ENCODE measurements at places on chromosomes 5 and 9.

- DNase-seq, result no peak
Observed at GRCh38 chr5:101664071-101664791, 631.9 kb downstream of the SLCO4C1 start.

- DNase-seq, result no peak
Observed at GRCh38 chr5:63743096-63743798, 219.0 kb downstream of the HTR1A start.

- DNase-seq, result no peak
Observed at GRCh38 chr5:68685863-68686262, 408.0 kb upstream of the SLC30A5 start.

- no peak for DNase-seq
Observed at GRCh38 chr5:123500471-123500870, 11.5 kb upstream of the CSNK1G3 start.

- DNase-seq, result no peak
Observed at GRCh38 chr9:30995956-30996738, 1388.3 kb upstream of the ACO1 start.

DNA sequence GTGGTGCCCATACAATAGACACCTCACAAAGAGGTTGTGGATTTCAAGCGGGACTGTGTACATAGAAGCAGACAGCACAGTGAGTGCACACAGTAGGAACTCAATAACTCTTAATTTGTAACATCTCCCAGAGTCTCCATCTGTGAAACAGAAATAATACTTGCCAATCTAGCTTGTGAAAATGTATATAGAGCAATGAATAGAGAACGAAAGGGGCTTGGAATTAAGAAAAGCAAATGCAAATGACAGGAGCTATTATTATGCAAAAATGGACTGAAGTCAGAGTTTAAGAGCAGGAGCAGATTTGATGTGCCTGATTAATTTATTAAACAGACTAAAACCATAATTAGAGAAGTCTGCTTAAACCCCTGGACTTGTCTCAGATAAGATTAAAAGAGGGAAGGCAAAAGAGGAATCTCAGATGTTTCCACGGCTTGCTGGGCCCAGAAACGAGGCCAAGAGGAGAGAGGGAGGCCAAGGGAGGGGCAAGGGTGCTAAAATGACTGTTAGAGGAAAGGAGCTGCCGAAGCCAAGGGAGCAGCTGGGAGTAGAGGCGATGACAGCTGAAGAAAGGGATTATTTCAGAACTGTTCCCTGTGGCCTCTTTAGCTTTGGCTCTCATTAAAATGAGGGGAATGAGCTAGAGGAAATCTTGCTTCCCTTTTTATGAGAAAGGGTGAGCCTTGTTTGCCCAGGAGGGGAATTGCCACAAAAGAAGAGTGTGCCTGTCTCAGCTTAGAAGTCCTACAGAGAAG is 72.1 kb downstream of the FEM1C start:
- DNase-seq, result no peak

- no peak for DNase-seq
Observed at GRCh38 chr9:93082841-93083411, 13.1 kb upstream of the CARD19 start.

GRCh38 chr5:80357671-80358070 is 37.9 kb downstream of the SPZ1 start:
- no peak for DNase-seq

GRCh38 chr5:74390822-74391221 is 249.7 kb downstream of the ENC1 start:
- no peak for DNase-seq

DNA sequence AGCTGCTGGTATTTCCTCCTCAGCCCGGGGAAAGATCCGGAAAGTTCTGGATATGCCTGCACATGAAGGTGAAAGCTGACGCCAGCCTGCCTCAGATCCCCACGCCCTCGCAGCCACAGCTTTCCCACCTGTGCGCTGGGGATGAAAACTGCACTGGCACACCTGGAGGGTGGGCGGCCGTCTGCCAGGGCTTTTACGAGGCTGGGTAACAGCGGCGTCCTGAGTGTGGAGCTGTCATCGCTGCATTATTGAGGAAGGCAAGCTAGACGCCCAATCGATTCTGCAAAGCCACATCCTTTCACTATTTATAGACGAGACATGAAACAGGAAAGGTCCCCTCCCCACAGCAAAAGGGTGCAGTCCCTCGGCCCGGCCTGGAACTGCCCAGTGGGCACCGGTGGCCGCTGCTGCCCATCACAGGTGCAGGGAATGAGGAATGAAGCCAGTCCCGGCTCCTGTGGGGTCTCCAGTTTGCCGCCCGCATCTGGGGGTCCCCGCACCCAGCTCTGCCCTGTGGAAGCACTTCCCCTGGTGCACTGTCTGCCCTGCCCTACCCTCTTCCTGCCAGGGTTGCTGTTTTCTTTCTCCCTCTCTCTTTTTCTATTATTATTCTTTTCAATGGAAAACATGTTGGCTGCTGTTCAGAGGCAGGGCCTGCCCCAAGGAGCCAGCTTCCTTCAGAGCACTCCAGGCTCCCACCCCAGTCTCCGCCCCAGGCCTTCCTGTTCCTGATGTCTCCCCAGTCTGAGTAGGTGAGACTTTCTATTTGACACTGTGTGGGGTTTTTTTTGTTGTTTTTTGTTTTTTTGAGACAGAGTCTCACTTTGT is 7.0 kb downstream of the NOTCH1 start:
- no peak for DNase-seq

- no peak for DNase-seq
Observed at GRCh38 chr9:5835808-5836207, 2.9 kb upstream of the ERMP1 start.

DNA sequence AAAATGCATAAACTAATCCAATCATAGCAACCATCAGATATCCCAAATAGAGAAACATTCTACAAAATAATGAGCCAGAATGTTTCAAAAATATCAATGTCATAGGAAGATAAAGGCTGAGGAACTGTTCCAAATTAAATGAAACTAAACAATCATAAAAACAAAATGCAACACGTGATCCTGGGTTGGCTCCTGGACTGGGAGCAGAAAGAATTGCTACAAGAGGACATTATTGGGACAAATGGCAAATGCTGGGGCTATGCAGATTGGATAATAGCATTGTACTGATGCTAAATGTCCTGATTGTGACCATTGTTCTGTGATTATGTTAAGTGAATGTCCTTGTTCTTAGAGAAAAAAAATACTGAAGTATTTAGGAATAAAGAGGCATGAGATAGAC is 54.2 kb upstream of the AKNA start:
- DNase-seq, result no peak

GRCh38 chr5:174183701-174184100 is 138.2 kb downstream of the NSG2 start:
- no peak for DNase-seq

- no peak for DNase-seq
Observed at GRCh38 chr5:178784391-178784790, 53.9 kb upstream of the ZNF354A start.

DNA sequence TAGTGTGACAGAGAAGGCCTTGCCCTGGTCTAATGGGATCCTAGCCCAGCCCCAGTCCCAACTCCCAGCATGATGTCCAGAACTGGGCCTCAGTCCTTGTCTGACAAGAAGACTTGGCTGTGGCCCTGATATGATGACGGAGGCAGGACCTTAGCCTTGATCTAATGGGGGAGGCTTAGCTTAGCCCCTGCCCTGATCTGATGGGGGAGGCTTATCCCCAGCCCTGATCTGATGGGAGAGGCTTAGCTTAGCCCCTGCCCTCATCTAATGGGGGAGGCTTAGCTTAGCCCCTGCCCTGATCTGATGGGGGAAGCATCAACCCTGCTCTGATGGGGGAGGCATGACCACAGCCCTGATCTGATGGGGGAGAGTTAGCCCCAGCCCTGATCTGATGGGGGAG is 3.7 kb downstream of the PKN3 start:
- no peak for DNase-seq

- DNase-seq, result no peak
Observed at GRCh38 chr9:127574072-127574993, 37.7 kb upstream of the STXBP1 start.

DNA sequence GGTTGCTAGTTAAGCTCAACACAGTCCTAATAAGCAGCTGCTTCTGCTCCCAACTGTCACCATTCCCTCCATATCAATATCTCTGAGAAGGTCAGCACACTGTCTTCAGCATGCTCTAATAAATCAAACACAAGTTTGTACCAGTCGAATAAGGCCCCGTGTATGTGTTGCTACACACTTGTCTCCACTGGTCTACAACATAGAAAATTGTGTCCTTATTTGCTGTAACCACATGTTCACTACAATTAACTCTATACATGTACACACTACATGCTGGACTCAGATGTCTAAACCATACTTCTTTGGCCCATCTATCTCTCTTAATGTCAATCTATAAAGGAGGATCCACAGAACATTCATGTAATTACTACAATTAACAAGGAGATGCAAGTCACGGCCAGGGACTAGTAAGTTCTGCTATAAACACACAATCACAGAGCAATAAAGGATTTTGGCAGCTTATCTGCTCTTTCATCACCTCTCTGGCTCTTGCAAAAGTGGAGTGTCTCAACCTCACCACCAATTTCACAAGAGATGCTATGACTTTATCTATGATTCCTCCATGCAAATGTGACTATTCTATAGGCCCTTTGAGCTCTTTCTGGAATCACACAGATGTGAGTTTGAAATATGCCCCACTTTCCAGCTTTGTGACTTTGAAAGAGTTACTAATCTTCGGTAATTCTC is 143.9 kb downstream of the SEMA5A start:
- no peak for DNase-seq

DNA sequence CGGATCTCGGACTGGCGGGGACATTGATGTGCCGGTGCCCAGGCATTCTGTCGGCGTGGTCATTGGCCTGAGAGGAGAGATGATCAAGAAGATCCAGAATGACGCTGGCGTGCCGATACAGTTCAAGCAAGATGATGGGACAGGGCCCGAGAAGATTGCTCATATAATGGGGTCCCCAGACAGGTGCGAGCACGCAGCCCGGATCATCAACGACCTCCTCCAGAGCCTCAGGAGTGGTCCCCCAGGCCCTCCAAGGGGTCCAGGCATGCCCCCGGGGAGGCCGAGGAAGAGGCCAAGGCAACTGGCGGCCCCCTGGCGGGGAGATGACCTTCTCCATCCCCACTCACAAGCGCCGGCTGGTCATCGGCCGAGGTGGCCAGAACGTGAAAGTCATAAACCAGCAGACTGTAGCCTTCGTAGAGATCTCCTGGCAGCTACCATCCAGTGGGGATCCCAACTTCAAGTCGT is 106.5 kb upstream of the MTAP start:
- DNase-seq, result no peak

DNA sequence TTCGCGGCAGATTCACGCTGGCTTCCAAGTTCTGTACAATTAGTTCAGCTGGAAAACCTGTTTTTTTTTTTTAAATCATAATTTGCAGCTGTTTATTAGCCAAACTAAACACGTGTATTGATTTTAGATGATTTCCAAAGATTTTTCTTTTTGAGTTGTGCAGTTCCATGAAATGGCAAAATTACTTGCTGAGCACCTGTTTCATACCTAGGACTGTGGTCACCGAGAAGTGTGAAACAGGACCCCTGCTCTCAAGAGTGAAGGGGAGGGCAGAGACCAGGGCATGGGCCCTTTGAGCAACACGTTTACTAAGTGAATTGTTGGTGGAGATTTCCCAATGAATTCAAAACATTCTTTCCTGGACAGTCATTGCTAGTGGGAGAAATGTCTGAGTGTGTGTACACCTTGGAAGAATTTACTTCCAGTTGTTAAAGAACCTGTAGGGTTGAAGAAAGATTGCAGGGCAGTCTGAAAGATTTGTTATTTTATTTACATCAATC is 688 bp downstream of the SNX24 start:
- DNase-seq, result no peak

DNA sequence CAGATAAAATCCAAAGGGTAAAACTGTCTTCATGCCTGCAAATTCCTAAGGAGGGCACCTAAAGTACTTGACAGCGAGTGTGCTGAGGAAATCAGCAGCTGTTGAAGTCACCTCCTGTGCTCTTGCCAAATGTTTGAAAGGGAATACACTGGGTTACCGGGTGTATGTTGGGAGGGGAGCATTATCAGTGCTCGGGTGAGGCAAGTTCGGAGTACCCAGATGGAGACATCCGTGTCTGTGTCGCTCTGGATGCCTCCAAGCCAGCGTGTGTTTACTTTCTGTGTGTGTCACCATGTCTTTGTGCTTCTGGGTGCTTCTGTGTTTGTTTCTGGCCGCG is 727 bp upstream of the ADRB2 start:
- DNase-seq, result no peak

GRCh38 chr5:176353533-176353932 is 8.0 kb downstream of the KIAA1191 start:
- no peak for DNase-seq

DNA sequence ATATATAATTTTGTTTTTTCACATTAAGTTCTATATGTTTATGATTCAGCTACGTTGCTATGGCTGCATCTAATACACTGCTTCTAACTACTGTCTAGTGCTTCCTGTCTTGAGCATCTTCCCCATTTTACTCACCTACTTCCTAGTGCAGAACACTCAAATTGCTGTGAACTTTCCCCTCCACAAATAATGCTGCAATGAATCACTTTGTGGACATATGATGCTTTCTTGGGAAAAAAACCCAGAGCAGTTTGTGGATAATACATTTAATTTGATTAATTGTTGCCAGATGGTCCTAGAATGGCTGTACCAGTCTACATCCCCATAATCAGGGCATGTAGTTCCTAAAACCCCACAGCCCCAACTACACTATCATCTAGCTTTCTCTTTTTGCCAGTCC is 18.5 kb downstream of the CD180 start:
- DNase-seq, result peak; percentile 56

GRCh38 chr9:37311938-37312708 is 110.4 kb upstream of the GRHPR start:
- DNase-seq, result no peak

Data from HFF-Myc (cell line).